Testis (tissue), 5 donors: ENCODE measurements at places on chromosomes 12 and 14. TPM values are rescaled to one million over a fixed set of nuclear protein-coding genes. Genes with fewer than 3 reads are reported as not detected.

The C12orf56 gene
- total RNA-seq = 4.2 TPM

The APOF gene
- not detected for total RNA-seq

The BCAT1 gene
- total RNA-seq = 34.7 TPM

The AGAP2 gene
- 3.2 TPM for total RNA-seq

The PTCSC3 gene
- not detected for total RNA-seq

The KLRF1 gene
- total RNA-seq = 1.0 TPM

The RGS6 gene
- total RNA-seq = 6.3 TPM

The ADAMTS20 gene
- 1.1 TPM for total RNA-seq

The PLEKHG7 gene
- total RNA-seq = 0.06 TPM

The HOXC4 gene
- total RNA-seq = 3.1 TPM

The MGAT4C gene
- 5.5 TPM for total RNA-seq

The USP44 gene
- total RNA-seq = 22.4 TPM

The KCNH3 gene
- 8.3 TPM for total RNA-seq

The SPATS2 gene
- 65.0 TPM for total RNA-seq

The KHNYN gene
- 52.0 TPM for total RNA-seq

The OTOGL gene
- total RNA-seq = 0.87 TPM

The OASL gene
- total RNA-seq = 1.8 TPM
